Effector memory CD8-positive, alpha-beta T cell (primary cell): ENCODE measurements at places on chromosomes 3 and 15.

GRCh38 chr15:43469867-43470266 is 23.1 kb downstream of the TP53BP1 start:
- no peak for DNase-seq

DNA sequence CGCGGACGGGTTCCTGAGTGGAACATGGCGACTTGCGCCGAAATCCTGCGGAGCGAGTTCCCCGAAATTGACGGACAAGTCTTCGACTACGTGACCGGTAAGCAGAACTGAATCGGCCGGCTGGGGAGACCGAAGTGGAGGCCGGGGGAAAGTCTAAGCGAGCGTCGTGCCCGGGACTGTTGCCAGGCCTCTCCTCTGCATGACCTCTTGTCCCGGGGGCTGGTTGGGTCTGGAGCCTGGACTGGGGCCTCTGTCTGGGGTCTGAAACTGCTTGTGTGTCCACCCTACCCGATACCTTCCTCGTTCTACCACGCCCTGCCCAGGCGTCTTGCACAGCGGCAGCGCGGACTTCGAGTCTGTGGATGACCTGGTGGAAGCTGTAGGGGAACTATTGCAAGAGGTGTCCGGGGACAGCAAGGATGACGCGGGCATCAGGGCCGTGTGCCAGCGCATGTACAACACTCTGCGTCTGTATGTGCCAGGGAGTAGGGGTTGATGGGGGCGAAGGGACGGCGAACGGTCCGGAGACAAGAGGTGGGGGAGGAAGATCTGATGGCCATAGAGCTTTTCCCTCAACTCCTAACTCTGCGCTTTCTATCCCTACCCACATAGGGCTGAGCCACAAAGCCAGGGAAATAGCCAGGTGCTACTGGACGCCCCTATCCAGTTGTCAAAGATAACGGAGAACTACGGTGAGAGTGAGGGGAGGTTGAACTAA is at the start of gene ABCF3:
TSS of gene ABCF3 (plus strand) at position 16 of the 718 bp plus-strand sequence. CDS start at position 25, 9 bp downstream.
- no peak for DNase-seq

- no peak for DNase-seq
These were observed 80.7 kb downstream of the DIPK2A start for GRCh38 chr3:144052275-144052674.

DNA sequence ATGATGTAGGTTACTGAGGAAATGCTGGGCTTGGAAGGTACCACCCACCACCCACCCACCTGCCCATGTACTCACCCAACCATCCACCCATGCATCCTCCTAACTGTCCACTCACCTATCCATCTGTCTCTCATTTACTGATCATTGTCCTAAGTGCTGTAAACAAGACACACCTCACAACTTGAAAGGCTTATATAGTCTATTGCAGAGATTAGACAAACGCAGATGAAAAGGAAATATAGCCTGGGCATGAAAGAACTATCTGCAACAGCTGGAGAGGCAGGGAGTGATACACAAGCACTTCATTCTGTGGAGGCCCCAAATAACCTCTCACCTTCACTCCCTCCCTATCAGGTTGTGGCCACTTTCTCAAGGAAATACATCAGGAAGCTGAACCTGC is 54.0 kb downstream of the DAPK2 start:
- no peak for DNase-seq

DNA sequence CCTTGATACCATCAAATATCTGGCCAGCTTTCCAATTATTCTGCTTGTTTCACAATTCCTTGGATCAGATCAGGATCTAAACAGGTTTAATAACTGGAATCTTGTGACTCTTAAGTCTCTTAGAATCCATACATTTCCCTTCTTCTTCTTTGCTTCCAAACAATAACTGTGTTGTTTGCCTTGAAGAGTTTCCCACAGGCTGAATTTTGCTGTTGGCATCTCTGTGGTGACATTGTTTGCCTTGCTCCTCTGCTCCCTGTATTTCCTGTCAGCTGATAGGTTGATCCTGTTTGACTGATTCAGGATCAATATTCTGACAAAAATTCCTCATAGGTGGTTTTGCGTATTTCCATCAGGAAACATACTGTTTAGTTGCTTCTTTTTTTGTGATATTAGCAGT is 248.4 kb upstream of the LMCD1 start:
- DNase-seq = no peak

- DNase-seq = no peak
These were observed 795 bp downstream of the MCM2 start for GRCh38 chr3:127598841-127599570.

DNA sequence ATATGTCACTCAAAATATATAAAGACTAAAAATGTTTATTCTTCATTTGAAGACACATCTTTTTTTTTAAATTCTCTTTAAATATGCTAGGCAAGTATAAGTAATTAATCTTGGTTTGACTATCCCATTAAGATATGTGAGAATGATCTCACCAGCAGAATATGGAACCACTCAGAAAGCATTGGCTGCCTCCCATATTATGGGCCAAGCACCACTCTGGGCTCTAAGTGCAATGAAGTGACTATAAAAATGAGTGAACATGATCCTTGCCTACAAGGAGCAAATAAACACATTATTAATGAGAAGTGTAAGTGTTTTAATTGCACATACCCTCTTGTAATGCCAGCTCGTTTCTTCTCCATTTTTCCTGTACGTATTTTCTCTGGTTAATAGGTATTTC is 328.5 kb downstream of the NAALADL2 start:
- DNase-seq = no peak

GRCh38 chr15:41401904-41402267 is 410 bp downstream of the NDUFAF1 start:
- no peak for DNase-seq

DNA sequence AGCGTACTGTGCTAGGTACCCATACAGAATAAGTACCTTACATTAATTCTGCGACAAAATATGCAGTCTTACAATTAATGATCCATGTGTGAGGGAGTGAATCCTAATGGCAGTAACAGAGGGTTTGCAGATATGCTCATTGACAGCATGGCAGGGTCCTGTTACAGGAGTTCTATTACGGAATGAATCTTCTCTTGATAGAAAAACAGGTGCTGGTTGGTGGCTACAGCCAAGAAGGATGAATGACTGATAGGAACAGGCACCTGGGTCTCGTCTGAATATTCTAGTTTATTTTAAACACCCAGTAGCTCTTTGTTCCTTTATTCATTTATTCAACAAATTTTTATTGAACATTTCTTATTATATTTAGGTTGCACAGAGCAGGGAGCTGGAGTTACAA is 22.8 kb downstream of the PGBD4 start:
- no peak for DNase-seq

GRCh38 chr15:91196768-91197167 is 96.7 kb downstream of the SV2B start:
- no peak for DNase-seq

DNA sequence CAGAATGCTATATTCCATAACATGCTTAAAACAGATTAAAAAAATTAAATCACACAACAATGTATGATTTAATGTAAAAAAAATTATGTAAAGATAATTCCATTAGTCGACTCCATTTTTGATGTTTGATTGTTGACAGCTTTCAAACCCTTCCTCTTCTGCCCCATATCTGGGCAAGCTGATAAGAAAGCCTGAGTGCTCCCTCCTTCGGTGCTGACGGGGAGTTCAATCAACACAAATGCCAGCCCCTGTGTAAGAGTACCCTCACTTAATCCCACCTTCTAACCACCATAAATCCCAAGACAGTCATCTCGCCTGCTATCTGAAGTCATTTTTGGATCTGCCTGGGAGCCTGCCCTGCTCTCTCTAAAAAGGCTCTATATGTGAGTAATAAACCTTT is 59.8 kb upstream of the IP6K2 start:
- DNase-seq = no peak

GRCh38 chr3:128011140-128011539 is 41.1 kb upstream of the SEC61A1 start:
- DNase-seq = no peak

DNA sequence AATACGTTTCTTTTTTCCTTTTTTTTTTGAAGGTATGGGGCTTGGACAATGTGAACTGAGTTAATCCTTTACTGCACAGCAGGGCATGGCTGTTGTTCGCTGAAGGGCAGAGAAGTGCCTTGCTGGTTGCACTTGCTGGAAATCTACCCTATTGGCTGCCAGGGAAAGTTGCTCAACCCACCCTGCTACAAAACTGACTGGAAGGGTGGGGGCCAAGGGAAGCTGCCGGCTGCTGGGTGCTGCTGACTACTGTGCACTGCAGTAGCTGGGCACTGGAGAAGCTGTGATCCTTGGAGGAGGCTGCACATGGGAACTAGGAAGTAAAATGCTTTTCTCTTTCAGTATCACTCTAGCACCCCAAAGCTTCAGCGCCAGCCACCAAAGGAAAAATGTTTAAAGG is 70.5 kb downstream of the ETV5 start:
- no peak for DNase-seq

DNA sequence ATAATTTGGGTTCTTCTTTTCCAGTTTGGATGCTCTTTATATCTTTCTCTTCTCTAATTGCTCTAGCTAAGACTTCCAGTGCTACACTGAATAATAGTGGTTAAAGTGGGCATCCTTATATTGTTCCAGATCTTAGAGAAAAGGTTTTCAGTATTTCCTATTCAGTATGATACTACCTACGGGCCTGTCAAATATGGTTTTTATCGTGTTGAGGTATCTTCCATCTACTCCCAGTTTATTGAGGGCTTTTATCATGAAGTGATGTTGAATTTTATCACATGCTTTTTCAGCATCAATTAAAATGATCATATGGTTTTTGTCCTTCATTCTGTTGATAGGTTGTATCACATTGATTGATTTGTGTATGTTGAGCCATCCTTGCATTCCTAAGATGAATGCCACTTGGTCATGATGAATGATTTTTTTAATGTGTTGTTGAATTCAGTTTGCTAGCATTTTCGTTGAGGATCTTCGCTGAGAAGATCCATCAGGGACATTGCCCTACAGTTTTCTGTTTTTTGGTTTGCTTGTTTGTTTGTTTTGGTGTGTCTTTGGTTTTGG is 3.0 kb upstream of the LRRC34 start:
- DNase-seq = no peak

DNA sequence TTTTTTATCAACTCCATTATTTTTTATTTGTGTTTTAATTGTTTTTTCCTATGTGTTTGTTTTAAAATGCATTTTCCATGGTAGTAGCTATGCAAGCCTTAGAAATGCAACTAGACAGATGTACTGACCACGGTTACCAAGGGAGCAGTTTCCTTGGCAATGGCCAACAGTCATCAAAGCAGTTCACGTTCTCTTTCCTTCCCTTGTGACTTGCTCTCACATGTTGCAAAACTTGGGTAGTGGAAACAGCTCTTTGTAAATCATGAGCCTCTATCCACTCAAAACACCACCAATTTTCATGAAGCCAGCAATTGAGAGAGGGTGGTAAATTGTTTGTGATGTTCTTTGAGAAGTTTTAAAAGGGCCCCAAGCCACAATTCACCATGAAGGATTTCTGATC is 499.4 kb upstream of the MDFIC2 start:
- DNase-seq = no peak

DNA sequence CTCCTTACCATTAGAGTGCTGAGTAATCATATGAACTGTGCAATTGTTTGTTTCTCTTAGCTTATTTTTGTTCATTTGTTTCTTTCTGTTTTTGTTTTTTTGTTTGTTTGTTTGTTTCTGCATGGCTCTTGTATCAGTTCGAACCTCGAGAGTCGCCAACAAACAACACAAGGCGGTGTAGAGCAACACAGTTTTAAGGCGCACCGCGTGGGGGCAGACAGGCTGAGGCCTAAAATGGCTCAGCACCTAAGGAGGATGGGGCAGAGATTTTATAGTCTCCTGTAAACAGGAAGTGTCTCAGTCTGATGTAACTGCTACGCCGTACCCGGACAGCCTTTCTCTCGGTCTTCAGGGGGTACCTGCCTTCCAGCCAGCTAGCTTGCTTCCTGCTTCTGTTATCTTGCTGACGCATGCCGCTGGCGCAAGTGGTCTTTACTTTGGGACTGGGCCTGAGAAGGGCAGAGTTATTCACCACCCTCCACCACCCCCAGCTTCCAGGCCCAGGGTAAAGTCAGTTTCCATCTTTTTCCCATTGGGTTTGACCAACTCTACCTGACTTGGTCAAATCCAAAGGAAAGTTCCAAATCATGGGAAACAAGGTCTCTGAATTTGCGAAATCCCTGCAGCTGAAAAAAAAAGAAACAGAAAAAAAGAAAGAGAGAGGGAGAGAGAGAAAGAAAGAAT is 25.8 kb upstream of the MFGE8 start:
- DNase-seq = no peak

DNA sequence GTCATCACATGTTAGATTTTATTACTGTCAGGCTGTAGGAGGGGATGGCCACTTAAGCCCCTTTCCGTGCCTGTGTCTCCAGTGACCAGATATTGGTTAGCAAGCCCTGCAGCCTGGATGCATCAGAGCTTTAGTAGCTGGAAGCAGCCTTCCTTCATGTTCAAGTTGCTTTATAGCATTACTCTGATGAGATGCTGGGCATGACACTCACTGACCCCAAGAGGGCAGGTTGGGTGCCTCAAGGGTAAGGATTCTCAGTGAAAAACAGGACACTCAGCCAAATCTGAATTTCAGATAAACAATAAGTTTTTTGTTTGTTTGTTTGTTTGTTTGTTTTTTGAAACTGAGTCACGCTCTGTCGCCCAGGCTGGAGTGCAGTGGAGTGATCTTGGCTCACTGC is 68.5 kb upstream of the PTX3 start:
- DNase-seq = no peak
